Activated naive CD8-positive, alpha-beta T cell treated with anti-CD3 and anti-CD28 coated beads for 36 hours (primary cell): ENCODE measurements at places on chromosomes 5 and 9. TPM values are rescaled to one million over a fixed set of nuclear protein-coding genes. Genes with fewer than 3 reads are reported as not detected.

DNA sequence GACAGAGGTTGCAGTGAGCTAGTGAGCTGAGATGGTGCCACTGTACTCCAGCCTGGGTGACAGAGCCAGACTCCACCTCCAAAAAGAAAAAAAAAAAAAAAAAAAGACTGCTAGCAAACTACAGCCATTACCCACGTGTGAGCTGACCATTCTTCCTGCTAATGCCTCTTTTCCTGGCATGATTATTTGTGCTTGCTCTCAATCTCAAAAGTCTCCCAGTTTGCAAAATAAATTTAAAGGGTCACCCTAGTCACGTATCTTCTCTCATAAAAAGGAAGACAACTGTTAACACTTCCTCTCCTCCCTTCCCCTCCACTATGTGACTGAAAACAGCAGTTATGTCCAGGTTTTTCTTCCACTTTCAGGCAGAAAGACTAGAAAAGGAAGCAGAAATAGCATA lies 37.2 kb downstream of the TRIM36 start:
- no peaks in the 10 kb centered on the region for H3K36me3 ChIP-seq
- no peaks in the 10 kb centered on the region for H3K4me1 ChIP-seq
- H3K27me3 ChIP-seq: peaks cover 16% of the 10 kb centered on the region
- H3K27ac ChIP-seq: no peak overlapping the region
- no peak overlapping the region for H3K4me3 ChIP-seq

GRCh38 chr9:112839331-112839730 lies 51.3 kb downstream of the SLC46A2 start:
- no peaks in the 10 kb centered on the region for H3K27me3 ChIP-seq
- H3K27ac ChIP-seq: no peak overlapping the region
- DNase-seq: no peak
- H3K36me3 ChIP-seq: peaks cover 3% of the 10 kb centered on the region

DNA sequence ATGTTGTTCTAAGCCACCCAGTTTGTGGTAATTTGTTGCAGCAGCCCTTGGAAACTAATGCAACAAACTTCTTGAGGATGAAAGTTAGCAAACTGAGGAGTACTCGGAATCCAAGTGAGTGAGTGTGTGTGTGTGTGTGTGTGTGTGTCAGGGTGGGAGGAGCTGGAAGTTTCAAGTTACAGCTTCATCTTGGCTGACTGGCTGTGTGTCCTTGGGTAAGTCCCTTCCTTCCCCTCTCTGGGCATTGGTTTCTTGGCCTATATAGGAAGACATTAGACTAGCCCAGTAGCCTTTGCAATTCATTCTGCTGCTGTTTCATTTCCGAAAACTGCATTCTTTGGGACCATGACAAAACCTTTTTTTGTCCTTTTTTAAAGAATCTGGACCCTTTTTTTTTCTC lies 157.2 kb downstream of the MELK start:
- H3K4me1 ChIP-seq: peaks cover 2% of the 10 kb centered on the region
- H3K4me3 ChIP-seq: no peak overlapping the region
- no peak for DNase-seq
- H3K36me3 ChIP-seq: no peaks in the 10 kb centered on the region

DNA sequence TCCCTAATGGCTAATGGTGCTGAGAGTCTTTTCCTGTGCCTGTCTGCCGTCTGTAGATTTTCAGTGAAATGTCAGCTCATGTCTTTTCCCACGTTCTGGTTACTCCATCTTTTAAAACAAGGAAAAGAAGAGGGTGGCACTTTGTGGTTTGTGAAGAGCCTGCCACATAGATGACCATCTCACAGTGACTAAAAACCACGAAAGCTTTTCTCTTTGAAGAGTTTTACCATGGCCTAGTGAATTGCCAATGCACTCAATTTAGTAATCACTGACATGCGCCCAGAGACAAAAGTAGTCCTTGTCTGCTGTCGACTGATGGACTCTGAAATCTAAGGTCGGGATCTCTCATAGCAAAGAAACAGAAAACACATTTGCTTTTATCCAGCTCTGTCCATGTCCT lies 50.4 kb downstream of the SPATA31C2 start:
- H3K4me3 ChIP-seq: no peak overlapping the region
- no peak overlapping the region for H3K27ac ChIP-seq
- no peaks in the 10 kb centered on the region for H3K4me1 ChIP-seq

DNA sequence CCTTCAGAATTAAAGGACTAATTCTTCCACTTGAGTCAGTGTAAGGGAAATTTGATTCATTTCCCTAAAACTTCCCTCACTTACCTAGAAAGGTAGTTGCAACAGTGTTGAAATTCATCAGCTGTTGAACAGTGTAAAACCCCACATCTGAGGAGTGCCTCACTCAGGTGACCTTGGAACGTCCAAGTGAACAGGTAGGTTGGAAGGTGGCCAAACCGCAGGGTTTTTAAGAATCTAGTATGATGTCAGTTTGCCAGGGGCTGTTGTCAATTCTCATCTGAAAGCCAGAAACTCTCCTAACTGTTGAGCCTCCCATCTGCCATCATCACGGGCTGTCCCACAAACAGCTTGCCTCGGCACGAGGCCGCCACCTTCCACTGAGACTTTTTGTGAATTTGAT lies 105.7 kb downstream of the TMEM174 start:
- no peak overlapping the region for H3K4me3 ChIP-seq
- H3K27me3 ChIP-seq: peaks cover 49% of the 10 kb centered on the region
- no peak for DNase-seq
- H3K36me3 ChIP-seq: no peaks in the 10 kb centered on the region
- no peaks in the 10 kb centered on the region for H3K4me1 ChIP-seq

The EIF4E1B gene
- not detected for total RNA-seq
